T-helper 22 cell (primary cell): ENCODE measurements at places on chromosomes 1 and 21.
A peak's percentile ranks its signal among the peaks of the same experiment; 100 is the strongest.

DNA sequence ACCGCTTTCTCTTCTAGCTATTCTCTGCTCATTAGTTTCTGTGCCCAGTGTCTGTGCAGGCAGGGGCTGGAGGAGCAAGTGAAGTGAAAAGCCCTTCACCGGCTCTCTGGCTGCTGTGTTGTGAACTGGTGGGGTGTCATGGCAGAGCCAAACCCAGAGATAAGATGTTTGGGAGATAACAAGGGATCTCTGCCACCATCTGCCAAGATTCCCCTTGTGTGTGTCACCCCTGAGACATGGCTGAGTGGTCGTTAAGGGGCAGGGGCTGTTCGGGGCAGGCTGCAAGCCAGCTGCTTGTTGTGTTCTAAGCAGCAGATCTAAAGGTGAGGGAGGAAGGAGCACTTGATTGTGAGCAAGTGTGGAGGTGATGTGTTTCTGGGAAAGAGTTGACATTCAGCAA, 24.5 kb downstream of the CNIH3 start:
- no peak for DNase-seq

DNA sequence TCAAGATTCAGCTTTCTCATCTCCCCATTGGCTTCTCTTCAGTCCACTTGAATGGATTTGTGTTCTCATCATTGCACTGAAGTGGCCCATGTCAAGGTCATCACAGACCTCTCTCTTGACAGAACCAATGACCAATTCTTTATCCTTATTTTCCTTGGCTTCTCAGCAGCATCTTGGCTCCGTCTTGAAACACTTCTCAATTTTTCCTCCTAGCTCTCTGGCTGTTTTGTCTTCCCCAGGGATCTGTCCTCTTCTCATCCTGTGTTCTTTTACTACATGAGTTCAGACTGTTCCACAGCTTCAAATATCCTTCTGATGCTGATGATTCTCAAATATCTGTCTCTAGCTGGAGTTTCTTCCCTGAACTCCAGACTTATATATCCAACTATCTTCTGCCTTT, 78.6 kb downstream of the COLGALT2 start:
- no peak for DNase-seq

DNA sequence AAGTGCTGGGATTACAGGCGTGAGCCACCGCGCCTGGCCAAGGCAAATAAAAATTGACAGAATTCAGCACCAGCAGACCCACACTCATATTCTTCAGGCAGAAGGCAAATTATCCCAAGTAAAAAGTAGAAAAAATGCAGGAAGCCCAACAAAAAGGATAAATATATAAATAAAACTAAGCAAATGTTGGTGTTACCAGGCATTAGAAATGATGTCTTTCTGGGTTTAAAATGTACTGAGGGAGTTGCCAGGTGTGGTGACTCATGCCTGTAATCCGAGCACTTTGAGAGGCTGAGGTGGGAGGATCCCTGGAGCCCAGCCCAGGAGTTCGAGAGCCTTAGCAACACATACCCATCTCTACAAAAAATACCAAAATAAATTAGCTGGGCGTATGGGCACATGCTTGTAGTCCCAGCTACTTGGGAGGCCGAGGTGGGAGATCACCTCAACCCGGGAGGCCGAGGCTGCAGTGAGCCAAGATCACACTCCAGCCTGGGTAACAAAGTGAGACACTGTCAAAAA, 6.3 kb downstream of the INTS11 start:
- no peak for DNase-seq

GRCh38 chr1:43235040-43235439, 34.7 kb upstream of the TMEM125 start:
- DNase-seq = no peak

DNA sequence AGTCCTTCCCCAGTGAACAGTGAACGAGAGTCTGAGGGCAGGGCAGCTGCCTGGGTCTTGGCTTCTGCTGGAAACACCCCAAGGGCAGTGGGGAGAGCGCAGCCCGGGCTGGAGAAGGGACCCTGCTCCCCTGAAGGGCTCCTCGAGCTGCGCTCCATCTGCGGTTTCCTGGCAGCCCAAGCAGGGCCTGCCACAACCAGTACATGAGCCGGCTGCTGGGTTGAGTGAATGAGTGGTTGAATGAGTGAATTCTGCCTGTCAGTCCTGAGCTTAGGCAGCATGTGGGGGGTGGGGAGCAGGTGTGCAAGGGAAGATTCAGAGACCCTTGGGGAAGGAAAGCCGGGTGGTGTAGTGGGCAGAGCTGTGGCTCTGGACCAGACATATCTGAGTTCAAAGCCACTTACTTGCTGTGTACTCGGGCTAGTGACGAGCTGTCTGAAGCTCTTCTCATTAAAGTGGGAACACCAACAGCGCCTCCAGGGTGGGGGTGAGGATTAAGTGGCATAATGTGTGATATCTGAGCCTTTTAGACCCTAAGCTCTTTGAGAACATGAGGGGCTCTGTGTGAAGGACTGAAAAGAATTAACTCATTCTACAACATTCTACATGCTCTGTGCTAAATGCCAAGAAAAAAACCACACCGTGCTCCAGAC, 3.7 kb downstream of the OPRD1 start:
- DNase-seq = no peak

- peak; percentile 62 for DNase-seq
These were observed 835 bp downstream of the PGM1 start for GRCh38 chr1:63593886-63594605.

DNA sequence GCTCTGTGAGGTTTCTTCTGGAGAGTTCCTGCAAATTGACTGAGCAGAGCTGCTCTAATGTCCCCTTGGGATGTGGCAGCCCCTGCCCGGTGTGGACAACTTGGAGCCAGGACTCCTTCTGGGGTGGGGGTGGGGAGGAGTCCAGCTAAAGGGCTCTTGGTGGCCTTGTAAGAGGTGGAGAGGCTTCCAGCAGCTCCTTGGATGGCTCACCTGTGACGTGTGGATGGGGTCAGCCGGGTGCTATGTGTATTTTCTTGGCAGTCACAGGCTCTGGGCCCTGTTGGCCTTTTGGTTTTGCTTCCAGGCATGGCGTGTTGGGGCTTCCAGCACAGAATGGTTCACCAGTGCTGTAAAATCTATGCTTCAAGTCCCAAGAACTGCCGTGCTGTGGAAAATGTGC, 38.2 kb downstream of the TRAPPC10 start:
- no peak for DNase-seq

DNA sequence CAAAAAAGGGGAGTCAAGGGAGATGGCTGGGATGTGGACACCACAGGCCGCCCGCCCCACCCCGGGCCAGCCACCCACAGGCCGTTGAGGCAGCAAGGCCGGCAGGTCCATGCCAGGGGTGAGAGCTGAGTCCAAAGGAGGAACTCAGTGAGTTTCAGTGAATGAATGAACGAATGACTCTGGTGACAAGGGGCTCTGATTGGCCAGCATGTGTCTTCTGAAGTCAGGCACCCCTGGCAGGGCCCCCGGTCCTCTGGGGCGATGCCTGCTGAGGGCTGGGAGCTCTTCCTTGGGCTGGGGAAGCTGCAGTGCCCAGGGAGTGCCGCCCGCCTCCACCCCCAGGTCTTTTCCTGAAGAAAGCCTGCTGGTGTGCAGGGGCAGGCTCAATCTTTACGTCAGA, 236.1 kb upstream of the VAMP3 start:
- no peak for DNase-seq
